ENCODE measurements at places on chromosomes 11 and 22.

DNA sequence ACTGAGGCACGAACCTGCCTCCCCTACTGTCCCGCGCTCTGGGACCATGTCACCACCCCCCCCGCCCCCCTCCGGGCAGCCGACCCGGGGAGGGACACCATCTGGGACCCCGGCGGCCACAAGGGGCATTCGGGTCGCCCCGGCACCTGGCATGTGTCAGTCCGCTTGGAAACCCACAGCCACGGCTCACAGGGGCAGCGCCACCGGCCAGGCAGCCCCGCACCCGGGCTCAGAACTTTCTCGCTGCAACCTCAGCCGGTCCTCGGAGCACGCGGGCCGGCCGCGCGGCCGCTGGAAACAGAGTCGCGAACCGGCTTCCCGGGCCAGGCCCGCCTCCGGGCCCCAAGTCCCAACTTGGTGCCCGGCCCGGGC is 159.9 kb upstream of the GRK3 start:
- no peak for DNase-seq

DNA sequence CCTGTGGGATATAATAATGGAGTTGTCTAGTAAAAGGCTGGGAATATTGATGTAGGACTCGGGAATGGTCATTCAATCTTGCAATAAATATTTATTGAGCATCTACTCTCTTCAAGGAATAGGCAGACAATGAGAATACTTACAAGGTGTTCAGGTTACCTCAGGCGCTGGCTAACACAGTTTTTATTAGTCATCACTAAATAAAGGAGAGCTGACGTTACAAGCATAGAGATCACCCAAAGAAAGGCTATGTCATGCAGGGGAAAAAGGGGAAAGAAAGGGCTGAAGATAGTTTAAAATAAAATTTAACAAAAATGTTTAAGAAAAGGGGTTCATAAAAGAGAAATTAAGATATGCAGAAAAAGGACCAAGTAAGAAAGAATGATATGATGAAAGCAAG is 15.8 kb upstream of the CTSC start:
- no peak for DNase-seq

GRCh38 chr11:112789481-112789880 is 171.7 kb upstream of the NCAM1 start:
- no peak for DNase-seq

- peak; percentile 48 for DNase-seq
These were observed 27.7 kb downstream of the SLC36A4 start for GRCh38 chr11:93169950-93170561.

DNA sequence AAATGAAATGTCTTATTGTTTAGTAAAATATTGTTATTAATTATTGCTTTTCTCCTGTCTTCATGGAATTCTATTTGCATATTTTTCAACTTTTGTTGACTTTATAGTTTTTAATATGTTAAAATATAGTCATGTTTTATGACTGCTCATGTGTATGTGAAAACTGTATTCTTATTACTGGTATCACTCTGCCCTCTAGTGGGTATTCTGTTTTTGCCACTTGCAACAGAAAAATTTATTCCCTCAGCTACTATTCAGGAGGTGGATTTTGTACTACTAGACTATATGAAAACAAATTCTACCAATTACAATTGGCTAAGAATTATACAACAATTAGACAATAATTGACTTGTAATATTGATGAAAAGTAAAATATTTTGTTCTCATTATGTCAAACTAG is 45.0 kb downstream of the OR4C6 start:
- peak; percentile 59 for DNase-seq

GRCh38 chr11:63814383-63814736 is 1.1 kb downstream of the SPINDOC start:
- no peak for DNase-seq

DNA sequence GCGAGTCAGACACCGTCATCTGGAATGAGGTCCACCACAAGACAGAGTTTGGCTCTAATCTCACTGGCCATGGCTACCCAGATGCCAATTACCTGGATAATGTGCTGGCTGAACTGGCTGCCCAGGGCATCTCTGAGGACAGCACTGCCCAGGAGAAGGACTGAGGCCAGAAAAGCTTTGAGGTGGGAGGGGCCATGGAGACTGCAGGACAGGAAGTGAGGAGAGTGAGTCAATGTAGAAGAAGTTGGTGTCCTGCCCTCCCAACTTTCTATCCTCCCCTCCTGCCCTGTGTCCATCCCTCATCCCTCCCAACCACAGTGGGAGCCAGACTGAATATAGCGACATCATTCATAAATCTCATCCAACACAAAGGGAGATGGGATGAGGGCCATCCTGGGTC is 8.0 kb downstream of the MPEG1 start:
- no peak for DNase-seq

DNA sequence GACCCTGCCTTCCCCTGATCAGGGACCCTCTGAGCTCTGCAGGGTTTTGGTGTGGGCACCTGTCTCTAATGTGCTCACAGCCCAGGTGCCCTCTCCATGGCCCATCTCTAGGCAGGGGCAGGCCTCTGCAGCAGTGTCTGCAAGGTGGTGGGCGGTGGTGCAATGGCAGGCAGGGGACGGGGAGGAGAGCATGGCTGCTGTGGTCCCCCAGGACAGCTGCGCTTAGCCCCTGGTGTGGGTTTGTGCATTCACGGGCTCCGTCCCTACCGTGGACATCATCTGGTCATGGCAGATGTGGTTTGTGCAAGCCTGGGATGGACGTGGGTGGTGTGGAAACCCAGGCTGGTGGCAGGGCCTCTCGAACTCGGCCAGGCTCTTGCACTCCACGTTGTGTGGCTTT is 443.1 kb downstream of the TBC1D22A start:
- no peak for DNase-seq

- no peak for DNase-seq
These were observed 113.5 kb upstream of the KIRREL3 start for GRCh38 chr11:127114035-127114434.

DNA sequence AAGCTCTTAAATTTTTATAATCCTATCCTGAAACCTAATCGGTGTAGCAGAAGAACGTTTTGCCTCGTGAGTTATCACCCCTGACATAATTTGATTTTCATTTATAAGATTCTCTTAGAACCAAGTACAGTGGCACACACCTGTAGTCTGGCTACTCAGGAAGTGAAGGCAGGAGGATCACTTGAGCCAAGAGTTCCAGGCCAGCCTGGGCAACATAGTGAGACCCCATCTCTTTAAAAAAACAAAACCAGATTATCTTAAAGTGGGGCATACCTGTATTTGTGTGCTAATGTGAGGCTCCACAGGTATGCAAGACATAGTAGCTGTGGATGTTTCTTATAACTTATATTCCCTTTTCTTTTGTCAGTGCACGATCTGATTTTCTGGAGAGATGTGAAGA is 19.0 kb downstream of the ZFTA start:
- no peak for DNase-seq

- DNase-seq, result peak; percentile 61
These were observed 403 bp upstream of the SBF2 start for GRCh38 chr11:10294290-10294953.

- DNase-seq, result no peak
These were observed 782.9 kb upstream of the API5 start for GRCh38 chr11:42528911-42529310.

GRCh38 chr11:119533462-119533861 is 110.5 kb upstream of the THY1 start:
- DNase-seq, result no peak

DNA sequence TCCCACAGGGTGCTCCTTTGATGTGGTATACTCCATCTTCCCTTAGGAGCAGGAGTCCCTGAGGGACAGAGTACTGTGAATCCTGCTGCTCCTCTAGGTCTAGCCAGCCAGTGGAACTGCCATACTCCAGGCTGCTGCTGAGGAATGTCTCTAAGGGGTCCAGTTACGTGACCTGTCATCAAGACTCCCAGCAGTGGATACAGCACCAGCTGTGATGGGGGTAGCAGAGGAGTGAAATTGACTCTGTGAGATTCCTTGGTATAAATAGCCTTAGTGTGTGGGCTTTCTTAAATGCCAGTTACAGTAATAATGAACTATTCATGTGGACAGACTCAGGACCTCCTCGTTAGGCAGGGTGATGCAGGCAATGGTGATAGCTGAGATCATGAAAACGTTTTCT is 140.4 kb upstream of the LUZP2 start:
- DNase-seq, result no peak

GRCh38 chr22:19241593-19241906 is 50.0 kb downstream of the CLTCL1 start:
- DNase-seq, result no peak

DNA sequence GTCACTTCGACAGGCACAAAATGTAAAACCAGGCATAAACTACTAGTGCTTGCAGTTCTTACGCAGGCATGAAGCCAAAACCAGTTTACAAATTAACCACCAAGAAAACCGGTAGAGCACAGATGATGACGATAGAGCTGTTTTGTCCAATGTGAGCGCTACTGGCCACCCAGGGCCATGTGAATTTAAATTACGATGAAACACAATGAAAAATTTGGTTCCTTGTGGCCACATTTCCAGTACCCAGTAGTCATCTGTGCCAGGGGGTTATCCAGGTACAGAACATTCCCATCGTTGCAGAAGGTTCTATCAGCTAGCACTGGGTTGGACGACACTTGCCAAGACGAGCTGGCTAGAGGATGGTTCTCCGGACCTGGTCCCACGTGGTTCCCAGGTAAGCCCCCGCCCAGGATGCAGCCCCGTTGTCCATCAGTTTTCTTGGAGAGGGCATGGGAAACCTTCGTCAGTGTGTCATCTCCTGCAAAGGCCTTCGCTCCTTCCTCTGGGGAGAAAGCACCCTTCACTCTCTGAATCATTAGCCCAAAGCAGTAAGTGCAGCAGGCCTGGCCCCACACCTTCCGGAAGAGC is 1.1 kb upstream of the CD81 start:
- no peak for DNase-seq

GRCh38 chr22:30459181-30460052 is 12.4 kb downstream of the SEC14L3 start:
- peak; percentile 40 for DNase-seq

- no peak for DNase-seq
These were observed 38.6 kb upstream of the RBFOX2 start for GRCh38 chr22:36067235-36067558.

DNA sequence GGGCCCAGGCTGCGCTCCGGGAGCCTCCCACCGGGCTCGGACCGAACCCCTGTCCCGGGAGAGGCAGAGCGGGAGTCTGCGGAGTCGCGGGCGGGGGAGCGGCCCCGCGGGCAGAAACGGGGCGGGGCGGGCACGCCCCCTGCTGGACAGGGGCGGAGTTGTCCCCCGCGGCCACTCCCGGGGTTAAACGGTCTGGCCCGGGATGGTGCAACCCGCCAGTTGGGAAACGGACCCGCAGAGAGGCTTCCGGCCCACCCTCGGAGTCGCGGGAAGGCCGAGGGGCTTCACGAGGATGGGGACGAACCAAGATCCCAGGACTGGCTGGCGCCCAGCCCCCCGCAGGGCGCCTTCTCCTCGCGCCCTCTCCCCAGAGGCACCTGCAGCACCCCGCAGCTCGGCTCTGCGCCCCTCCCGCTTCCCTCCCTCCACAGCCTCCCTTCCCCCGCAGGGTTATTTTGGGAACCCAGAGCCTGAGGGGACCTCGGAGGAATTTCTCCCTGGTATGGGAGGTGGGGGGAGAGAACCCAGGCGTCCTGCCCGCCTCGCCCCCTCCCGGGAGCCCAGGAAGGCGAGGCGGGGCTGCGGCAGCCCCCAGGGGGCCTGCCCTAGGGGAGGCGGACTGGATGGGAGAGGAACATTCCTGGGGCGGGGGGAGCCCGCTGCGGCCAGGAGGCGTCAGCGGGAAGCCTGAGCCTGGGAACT is 902 bp downstream of the RASGRP2 start:
- DNase-seq, result no peak

DNA sequence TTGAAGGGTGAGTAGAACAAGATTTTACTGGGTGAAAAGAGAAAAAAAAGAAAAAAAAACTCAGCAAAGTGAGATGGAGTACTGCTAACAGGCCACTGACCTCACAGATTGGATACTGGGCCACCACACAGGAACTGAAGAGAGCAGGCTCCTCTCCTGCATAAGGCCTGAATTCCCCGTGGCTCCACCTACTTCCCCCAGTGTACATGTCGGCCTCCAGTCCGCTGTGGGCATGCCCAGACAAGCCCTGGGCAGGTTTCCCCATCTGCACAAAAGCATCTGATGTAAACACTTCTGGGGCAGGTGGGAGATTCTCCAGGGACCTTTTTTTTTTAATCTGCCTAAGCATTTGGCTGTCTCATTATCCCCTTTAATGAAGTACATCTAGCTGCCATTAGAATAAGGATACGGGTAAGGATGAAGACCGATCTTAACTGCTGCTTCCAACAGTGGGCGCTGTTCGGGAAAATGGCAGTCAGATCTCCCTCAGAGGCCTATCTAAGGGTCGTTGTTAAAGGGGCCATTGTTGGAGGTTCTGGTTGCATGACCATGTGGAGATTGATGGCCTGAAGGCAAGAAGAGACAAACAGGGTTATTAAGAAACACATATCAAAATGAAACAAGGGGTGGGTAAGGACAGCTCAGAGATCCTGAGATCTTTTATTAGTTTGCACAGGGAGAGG is 48.5 kb downstream of the MS4A13 start:
- DNase-seq, result no peak

DNA sequence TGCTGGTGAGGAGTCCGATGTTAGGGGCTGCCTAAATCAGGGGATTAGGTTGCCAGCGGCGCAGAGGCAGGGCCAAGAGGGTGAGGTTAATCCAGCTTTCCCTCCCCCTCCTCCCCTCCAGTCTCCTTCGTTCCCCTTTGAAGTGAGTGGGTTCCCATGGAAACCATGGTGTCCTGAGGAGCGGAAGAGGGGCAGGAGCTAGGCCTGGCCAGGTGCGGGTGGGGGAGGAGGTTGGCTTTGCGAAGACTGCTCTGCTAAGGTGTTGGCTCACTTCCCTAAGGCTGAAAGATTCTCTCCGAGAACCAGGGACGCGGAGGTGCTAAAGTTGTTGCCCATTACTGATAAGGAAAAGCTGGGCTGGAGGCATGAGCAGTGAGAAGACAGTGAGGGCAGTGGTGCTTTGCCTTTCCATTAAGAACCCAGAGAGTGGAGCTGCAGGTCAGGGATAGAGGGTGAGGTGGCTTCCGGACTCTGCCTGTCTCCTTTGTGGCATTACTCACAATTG is 124.6 kb downstream of the FEZ1 start:
- no peak for DNase-seq

DNA sequence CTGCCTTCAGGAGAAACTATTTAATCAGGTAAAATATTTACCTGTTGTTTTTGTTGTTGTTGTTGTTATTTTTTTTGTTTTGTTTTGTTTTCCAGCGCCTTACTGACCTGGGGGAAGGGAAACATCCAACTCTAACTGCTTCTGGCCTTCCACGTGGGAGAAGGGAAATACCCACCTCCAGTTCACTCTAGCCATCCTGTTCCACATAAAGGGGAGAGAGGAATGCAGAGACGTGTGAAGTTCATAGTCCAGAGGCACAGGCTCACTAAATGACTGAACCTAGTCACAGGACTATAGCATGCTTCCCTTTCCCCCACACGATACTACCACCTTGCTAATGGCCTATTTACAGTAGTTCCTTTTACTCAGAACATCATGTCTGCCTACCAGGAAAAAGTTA is 72.4 kb upstream of the VSTM5 start:
- DNase-seq, result no peak

- DNase-seq, result peak; percentile 23
These were observed 36.1 kb downstream of the RELT start for GRCh38 chr11:73412308-73412707.

GRCh38 chr22:39123751-39124581 is 26.9 kb downstream of the APOBEC3H start:
- DNase-seq, result no peak

All from lung microvascular endothelial cell (primary cell).